ENCODE measurements at places on chromosomes 3 and 15.

- no peak for DNase-seq
These were observed 33.4 kb downstream of the MYO1E start for GRCh38 chr15:59339252-59339672.

DNA sequence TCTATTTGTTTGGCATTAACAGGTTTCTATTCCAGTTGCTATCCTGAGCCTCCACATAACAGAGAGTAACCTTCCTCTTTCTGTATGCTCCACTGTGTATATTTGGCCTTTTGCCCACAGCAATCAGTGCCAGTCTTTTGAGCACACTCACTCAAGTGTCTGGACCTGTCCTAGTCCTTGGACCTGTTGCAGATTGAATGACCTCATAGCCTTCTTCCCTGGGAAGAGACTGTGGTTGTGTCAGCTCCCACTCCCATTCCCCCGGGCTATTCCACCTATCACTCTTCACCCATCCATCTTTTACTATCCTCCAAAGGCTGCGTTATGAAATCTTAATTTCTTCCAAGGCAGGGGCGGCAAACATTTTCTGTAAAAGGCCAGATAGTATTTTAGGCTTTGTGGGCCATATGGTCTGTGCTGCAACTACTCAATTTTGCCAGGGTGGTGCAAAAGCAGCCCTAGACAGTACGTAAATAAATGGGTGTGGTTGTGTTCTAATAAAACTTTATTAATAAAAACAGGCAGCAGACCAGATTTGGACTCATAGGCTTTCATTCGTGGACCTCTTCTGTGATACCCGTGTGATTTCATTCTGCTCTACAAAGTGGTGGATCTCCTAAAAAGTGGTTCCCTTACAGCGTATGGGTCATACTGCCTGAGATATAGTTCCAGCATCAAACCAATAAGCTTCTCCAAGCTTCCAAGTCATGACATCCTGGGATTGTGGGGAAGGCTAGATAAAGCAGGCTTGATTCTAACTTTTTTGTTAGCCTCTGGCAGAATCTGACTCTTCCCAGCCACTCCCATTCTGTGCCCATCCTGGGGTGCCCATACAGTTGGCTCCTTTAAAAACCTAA is 57.4 kb downstream of the CDAN1 start:
- DNase-seq = no peak

- no peak for DNase-seq
These were observed 8.6 kb upstream of the ZNF148 start for GRCh38 chr3:125383744-125384143.

DNA sequence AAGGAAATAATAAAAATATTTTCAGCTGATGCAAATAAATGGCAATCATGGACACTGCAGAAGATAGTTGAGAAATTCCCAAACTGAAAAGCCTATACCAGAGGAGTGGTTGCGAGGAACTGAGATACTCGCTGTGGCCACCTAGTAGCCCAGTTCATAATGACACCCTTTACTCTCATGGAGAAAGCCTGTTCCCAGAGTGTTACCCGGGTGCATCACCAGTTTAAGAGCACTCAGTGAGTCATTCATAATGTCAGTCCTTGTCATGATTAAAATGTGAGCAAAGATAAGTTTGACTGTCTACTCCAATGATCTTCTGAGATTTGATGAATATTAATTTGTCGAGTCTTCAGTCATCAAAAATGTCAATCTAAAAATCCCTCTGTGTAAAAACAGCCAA is 138.4 kb upstream of the LRRC3B start:
- no peak for DNase-seq

DNA sequence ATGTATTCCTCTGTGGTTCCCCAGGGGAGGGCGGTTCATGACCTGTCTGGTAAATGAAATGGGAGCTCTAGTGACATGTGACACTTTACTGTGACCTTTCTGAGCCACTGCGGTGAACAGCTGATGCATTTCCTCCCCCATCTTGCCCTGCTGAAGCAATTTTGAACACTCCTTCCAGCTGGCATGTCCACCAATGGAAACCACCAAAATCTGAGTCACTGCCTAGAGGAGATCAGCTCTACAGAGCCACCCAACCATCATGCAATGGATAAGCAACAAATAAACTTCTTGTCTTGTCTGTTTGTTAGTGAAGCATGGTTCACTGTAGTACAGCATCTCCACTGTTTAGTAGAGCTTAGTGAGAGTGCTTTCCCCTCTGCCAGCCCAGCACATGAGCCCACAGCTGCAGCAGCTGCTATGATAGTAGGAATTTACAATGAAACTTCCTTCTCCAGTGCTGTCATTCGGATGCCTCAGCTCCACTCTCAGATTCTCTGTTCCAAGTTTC is 479.4 kb downstream of the NTRK3 start:
- DNase-seq = no peak

DNA sequence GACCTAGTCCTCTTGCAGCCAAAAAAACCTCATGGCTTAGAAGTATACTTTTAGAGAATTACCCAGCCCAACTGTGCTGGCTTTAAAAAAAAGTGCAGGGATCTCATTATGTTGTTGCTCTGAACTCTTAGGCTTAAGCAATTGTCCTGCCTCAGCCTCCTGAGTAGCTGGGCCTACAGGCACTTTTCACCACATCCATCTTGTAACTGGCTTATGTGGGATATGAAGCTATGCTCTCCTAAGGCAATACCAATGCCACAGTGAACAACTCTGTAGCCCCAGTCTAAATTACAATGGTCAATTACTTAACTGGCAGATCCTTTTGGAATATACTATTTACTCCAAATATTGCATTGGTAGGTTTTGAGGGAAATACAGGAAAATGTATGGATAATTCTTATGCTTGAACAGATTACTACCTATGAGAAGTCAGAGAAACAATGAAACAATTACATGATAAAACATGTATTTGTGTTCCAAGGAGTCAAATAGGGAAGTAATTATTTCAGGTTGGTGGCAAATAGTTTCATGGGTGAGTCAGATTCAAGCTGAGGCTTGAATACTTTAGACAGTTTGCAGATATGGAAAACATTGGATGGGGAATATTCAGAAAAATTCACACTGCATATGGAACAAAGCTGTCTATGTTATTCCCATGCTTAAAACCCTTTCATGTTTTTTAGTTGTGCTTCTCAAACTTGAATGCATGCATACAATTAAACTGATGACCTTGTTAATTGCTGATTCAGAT is 34.6 kb upstream of the GPR149 start:
- no peak for DNase-seq

- DNase-seq = no peak
These were observed 238.7 kb downstream of the CPNE4 start for GRCh38 chr3:131796111-131796510.

GRCh38 chr15:68829068-68829467 is 8.4 kb upstream of the ANP32A start:
- DNase-seq = no peak

DNA sequence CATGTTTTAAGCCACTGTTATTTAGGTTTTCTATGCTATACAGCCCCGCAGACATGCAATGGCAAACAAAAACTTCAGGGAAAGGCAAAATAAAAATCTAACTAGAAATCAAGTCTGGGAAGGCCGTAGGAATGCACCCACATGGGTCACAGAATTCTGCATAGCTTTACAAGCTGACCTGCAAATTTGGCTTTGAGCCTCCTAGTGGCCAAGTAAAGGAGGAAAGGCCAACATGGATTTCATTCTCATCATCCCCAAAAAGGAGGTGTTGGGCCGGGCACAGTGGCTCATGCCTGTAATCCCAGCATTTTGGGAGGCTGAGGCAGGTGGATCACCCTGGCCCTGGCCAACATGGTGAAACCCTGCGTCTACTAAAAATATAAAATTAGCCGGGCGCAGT is 124.3 kb downstream of the FBLN2 start:
- DNase-seq = no peak

DNA sequence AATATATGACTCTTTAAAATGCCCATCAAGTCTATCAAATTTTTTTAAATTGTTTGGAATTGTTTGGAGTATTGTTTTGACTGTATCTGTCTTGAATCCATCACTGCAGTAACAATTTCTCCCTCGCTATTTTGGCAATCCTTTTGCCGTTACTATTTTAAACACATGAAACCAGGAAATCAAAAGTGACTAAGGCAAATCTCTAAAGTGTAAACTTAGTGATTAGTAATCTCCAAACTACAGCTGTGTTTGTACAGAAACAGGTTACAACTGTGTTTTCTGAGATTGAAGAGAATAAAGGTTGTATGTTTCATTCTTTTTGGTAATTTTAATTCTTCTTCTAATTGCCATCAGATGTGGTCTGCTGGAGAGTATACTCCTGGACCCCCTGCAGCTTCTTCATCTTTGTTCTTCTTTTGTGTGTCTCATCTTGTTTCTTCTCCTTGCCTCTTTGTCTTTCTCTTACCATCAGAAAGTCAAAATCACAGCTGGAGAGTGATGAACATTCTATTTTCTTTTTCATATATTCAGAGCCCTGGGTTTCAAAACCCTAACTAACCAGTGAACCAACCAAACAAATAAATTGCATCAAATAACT is 465.4 kb downstream of the RBMS3 start:
- DNase-seq = no peak

GRCh38 chr3:99765042-99765942 is 52.4 kb upstream of the CMSS1 start:
- no peak for DNase-seq

DNA sequence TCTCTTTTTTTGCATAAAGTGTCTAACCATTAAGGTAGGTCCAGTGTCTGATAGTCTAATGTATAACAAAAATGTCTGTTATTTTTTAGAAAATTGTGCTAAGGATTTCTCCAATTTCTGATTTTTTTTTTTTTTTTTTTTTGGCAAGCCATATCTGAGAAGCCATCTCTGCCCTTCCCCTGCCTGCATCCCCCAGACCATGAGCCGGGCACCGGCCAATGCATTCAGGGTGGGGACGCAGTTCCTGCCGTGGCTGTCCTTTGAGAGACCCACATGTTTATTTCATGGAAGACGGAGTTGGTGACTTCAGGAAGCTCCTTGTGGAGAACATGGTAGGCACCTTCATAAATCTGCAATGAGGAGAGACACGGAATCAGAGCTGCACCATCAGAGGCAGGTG is 19.2 kb downstream of the ABTB1 start:
- DNase-seq = no peak

- no peak for DNase-seq
These were observed 636.3 kb upstream of the BCHE start for GRCh38 chr3:166473501-166473900.

GRCh38 chr15:96348112-96349027 is 17.9 kb downstream of the NR2F2 start:
- no peak for DNase-seq

- DNase-seq = no peak
These were observed 124.2 kb downstream of the SHQ1 start for GRCh38 chr3:72724070-72724469.

Measured in activated T-helper 9 cell treated with anti-CD3 and anti-CD28 coated beads, Interleukin-2, amount 50 U/mL, for 16 hours (primary cell).